ENCODE measurements at places on chromosomes 3 and 15. TPM values are rescaled to one million over a fixed set of nuclear protein-coding genes. Genes with fewer than 3 reads are reported as not detected.

The TGM4 gene
- not detected for total RNA-seq

The IL17RE gene
- not detected for total RNA-seq

DNA sequence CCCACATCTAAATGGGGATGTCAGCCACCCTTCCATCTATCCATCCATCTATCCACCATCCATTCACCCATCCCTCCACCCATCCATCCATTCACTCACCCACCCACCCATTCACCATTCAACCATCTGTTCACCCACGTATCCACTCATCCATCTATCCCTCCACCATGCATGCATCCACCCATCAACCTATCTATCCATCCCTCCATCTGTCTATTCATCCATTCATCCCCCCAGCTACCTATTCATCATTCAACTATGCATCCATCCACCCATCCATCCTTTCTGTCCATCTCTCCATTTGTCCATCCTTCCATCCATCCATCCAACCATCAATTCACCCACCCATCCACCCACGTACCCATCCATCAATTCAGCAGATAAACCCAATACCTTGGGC is 14.6 kb downstream of the ITIH3 start:
- H3K36me3 ChIP-seq: no peaks in the 10 kb centered on the region
- H3K27ac ChIP-seq: no peak overlapping the region
- peaks cover 3% of the 10 kb centered on the region for H3K4me1 ChIP-seq

- no peak overlapping the region for H3K4me3 ChIP-seq
- H3K27me3 ChIP-seq: no peaks in the 10 kb centered on the region
- DNase-seq: no peak
Measured at GRCh38 chr3:188360364-188360881, 206.5 kb downstream of the LPP start.

GRCh38 chr3:166447513-166447912 is 610.3 kb upstream of the BCHE start:
- H3K4me1 ChIP-seq: no peaks in the 10 kb centered on the region
- no peak overlapping the region for H3K4me3 ChIP-seq
- H3K27ac ChIP-seq: no peak overlapping the region
- no peaks in the 10 kb centered on the region for H3K36me3 ChIP-seq
- H3K27me3 ChIP-seq: no peaks in the 10 kb centered on the region
- no peak for DNase-seq

DNA sequence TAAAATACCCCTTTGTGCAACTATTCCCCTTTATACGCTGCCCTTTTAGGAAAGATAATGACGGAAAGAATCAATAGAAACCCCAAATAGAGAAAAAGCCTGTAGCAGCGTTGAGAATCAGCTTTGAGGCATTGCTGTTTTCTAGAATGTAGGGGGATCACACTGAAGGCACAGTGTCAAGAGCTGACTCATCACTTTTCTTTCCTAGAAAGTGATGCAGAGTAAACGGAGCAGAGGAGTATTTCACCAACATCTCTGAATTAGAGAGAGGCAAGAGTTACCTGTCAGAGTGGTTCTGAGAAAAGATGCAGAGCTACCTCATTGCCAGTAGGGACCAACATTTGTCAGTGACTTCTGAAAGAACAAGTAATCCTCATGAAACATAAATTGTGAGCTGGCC is 269.8 kb upstream of the TMC3 start:
- no peak overlapping the region for H3K27ac ChIP-seq
- H3K4me1 ChIP-seq: no peaks in the 10 kb centered on the region
- no peak overlapping the region for H3K4me3 ChIP-seq
- no peaks in the 10 kb centered on the region for H3K27me3 ChIP-seq
